Stimulated activated CD4-positive, alpha-beta T cell treated with anti-CD3 and anti-CD28 coated beads, Interleukin-4, amount 100 ng/mL, for 48 hours (primary cell): ENCODE measurements at places on chromosomes 3 and 15.

DNA sequence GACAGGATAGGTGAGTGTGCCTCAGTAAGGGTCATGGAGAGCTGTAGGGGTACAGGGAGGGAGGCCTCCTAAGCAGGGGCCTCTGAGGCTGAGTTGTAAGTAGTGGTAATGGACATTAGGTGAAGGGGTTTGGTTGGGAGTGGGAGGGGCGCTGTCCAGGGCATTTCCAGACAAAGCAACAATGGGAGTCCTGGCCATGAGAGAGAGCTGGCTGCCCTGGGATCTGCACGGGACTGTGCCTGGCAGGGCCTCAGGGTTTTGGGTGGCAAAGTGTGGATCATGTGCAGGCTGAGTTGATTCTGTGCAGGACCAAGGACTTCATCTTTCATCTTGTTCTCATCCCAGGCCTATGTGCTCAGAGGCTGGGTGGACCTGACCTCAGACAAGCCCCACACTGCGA is 4.6 kb downstream of the TTC21A start:
- no peak for DNase-seq

- no peak for DNase-seq
Measured at GRCh38 chr3:192817506-192817905, 90.2 kb upstream of the FGF12 start.

DNA sequence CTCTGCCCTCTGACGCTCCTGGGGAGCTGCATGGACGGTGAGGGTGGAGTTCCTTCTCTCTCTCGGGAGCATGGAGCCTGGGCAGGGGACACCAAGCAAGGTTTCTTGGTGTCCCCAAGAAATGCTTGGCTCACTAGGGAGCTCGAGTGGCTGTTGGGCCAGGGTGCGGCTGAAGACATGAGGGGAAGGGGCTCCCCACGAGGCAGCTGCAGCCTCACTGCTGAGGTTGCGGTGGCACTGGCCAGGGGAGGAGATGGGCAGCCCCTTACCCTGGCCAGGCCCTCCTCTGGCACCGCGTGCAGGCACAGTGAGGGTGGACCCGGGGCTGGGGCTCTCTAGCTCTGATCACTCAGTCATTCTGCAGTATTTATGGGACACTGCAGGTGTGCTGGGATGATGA is 43.5 kb upstream of the SLC41A3 start:
- DNase-seq = no peak

DNA sequence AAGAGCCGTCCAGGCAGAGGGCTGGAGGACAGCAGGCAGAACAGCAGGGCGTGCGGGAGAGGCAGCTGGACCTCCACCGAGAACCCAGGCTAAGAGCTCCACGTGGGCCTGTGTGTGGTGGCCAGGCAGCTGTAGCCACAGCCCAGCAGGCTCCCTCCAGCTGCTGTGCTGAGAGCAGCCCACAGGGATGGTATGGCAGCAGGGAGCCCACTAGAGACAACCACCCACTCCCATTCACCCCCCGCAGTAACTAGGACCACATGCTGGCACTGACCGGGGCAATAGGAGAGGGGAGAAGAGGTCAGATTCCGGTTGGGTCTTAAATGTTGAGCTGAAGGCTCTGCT is 25.6 kb upstream of the MUSTN1 start:
- no peak for DNase-seq

DNA sequence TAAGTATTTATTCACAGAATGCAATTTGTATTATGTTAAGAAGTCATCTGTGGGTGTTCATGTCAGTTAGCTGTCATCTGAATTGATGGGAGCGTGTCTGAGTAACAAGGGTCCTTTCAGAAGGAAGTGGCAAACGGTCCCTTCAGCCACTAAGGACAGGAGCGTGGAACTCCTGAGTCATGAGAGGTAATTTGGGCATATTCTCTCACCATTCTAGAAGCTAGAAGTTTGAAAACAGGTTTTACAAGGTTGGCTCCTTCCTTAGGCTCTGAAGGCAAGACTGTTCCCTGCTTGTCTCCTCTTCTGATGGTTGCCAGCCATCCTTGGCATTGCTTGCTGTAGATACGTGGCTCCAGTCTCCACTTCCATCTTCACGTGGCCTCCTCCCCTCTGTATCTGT is 19.7 kb downstream of the ABHD2 start:
- no peak for DNase-seq

DNA sequence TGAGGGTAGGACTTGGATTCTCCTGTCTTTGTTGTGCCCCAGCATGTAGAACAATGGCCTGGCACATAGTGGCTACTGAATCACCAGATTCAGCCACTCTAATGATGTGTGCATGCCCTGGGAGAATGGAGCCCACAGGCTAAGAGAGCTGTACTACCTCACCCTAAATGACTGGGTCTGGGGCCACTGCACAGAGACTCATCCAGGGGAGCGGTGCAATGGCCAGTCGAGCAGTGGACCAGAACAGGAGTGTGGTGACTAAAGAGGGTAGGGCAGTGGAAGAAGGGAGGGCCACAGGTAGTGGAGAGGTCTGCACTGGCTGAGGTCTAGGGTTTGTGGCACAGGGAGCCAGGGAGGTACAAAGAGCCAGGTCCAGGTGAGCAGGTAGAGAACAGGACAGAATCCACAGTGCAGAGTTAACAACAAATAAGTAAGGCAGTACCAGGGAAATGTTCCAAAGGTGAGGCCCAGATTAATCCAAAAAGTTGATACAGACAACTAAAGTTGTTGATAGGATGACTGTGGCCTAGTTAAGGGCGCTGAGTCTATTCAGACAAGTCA is 142.7 kb upstream of the ATP11B start:
- no peak for DNase-seq
